GM23338 (cell line): ENCODE measurements at places on chromosomes 16 and 17. TPM values are rescaled to one million over a fixed set of nuclear protein-coding genes. Genes with fewer than 3 reads are reported as not detected.

GRCh38 chr16:67801883-67802282 lies 4.5 kb downstream of the RANBP10 start:
- H3K27ac ChIP-seq = no peak overlapping the region
- H3K36me3 ChIP-seq = peaks cover 7% of the 10 kb centered on the region; the same call in 1 of the 2 replicates
- H3K27me3 ChIP-seq = no peaks in the 10 kb centered on the region
- peaks cover 8% of the 10 kb centered on the region for H3K4me1 ChIP-seq
- DNase-seq = no peak

DNA sequence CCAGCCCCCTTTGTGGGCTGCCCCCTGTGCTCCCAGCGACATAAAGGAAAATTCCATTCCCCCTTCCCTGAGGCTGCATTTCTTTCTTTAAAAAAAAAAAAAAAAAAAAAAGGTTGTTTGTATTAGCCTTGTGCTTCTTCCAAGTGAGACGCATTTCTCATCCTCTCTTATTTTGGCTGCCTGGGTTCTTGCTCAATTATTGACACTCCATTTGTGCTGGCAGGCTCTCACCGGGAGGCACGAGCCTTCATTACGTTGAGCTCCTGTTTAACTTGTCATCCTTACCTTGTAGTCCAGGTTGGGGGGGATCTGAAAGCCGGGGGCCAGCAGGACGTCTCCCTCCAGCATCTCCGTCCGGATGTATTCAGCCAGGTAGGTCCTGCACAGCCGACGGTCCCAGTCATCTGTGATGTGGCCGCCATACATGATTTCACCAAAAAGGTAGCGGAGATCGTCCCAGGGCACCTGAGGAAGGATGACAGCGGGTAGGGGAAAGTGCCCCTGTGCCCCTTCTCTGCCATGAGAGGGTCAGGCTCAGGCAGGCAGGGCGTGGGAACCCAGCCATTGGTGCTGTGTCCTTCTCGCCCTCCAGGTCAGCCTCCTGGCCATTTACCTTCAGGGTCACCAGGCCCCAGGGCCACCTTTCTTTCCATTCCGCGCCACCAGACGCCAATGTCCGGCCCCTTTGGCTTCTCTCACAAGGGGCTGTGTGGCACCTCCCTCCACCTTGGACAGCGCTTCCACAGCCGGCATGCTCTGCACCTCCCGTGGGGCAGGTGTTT lies 50.6 kb downstream of the PGS1 start:
- H3K4me1 ChIP-seq = peaks cover 6% of the 10 kb centered on the region; the same call in 1 of the 2 replicates
- no peak for DNase-seq
- H3K36me3 ChIP-seq = no peaks in the 10 kb centered on the region; the same call in 1 of the 2 replicates
- no peak overlapping the region for H3K27ac ChIP-seq
- H3K27me3 ChIP-seq = no peaks in the 10 kb centered on the region

DNA sequence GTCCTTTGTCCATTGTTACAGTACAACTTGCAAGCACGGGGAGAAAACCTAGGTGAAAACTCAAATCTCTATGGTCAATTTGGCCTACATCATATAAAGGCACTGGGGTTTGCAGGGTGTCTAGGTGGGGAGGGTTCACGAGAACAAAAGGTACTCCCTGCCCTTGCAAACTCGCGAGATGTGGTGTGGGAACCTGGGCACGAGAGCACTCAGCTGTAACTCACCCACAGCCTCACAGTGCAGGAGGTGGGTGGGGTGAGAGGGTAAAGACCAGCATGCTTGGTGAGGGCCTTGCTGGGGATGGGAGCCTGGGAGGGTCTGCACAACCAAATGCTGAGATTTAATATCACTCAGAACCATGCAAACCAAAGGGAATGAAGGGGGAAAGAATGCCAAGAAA lies 18.4 kb upstream of the ZNF594 start:
- DNase-seq = no peak
- H3K36me3 ChIP-seq = no peaks in the 10 kb centered on the region
- no peak overlapping the region for H3K27ac ChIP-seq
- H3K4me1 ChIP-seq = no peaks in the 10 kb centered on the region
- no peaks in the 10 kb centered on the region for H3K27me3 ChIP-seq
- H3K4me3 ChIP-seq = no peak overlapping the region

GRCh38 chr16:88781140-88782077 lies 3.6 kb downstream of the PIEZO1 start:
- no peak overlapping the region for H3K27ac ChIP-seq
- DNase-seq = no peak
- H3K36me3 ChIP-seq = no peaks in the 10 kb centered on the region
- no peak overlapping the region for H3K4me3 ChIP-seq

- no peaks in the 10 kb centered on the region for H3K27me3 ChIP-seq
- H3K36me3 ChIP-seq = no peaks in the 10 kb centered on the region
- H3K4me3 ChIP-seq = no peak overlapping the region
Measured at GRCh38 chr16:87326151-87326571, 9.0 kb upstream of the C16orf95 start.

- H3K4me3 ChIP-seq = no peak overlapping the region
- peaks cover 19% of the 10 kb centered on the region for H3K4me1 ChIP-seq
- no peaks in the 10 kb centered on the region for H3K27me3 ChIP-seq
- DNase-seq = no peak
- no peak overlapping the region for H3K27ac ChIP-seq
Measured at GRCh38 chr17:52134641-52135040, 23.9 kb downstream of the CA10 start.

DNA sequence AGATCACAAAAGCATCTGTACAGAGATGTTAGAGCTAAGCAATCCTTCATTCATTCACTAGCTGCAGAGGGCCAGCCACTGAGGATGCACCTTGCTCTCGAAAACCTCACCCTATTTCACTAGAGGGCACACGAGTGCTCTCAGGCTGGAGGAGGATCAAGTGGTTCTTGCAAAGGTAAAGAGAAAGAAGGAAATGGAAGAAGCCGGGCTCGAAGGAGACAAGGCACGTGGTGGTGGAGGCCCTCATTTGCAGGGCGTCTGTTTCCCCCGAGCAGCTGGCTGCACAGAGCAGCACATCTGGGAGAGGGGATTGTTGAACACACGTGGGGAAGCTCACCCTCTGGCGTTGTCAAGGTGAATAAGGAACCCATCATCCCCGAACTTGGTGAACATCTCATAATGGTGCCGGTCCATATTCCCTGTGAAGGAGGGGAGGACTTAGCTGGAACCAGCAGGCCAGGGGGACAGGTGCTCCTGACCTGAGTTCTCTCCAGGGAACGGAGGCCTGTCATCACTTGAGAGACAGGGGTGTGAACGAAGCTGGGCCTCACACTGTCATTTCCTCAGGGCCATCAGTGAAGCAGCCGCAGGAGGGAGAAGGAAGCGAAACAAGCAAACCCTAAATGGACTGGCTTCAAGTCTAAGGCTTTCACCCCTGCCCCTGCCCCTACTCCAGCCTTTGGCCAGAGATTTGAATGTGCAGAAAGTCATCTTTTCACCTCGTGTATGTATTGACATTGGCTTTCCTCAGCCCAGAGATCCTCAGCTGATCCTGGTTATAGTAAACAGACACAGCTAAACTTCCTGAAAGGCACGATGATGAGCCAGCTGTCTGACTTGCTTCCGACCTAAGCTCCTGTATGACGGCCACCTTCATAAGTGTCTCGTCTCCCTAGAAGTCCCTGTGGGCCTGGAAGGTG lies 27.6 kb downstream of the PRKAR1A start:
- no peaks in the 10 kb centered on the region for H3K27me3 ChIP-seq
- H3K4me3 ChIP-seq = no peak overlapping the region
- no peaks in the 10 kb centered on the region for H3K4me1 ChIP-seq
- peak; percentile 41 for DNase-seq
- no peaks in the 10 kb centered on the region for H3K36me3 ChIP-seq

- DNase-seq = no peak
- no peaks in the 10 kb centered on the region for H3K36me3 ChIP-seq
- no peak overlapping the region for H3K4me3 ChIP-seq
- H3K4me1 ChIP-seq = no peaks in the 10 kb centered on the region
Measured at GRCh38 chr16:65655802-65656201, 533.9 kb upstream of the CDH11 start.

DNA sequence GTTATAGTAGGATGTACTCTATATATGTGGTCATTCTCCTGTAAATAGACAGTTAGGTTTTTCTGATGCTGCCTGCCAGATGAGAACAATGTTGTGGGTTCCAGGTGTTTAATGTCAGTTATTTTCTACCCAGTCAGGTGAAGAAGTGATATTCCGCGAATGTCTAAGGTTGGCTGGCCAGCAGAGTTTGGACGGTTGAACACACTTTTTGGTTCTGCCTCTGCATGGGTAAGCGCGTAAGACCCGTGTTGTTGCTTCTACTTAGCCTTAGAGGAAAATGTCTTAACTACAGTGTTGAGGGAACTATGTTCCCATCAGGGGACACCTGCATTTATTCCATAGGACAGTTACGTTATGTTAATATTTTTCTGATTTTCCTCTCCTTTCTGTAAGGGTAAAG lies 162.6 kb downstream of the MAP2K6 start:
- no peak for DNase-seq
- H3K27me3 ChIP-seq = no peaks in the 10 kb centered on the region
- peaks cover 17% of the 10 kb centered on the region; the same call in 1 of the 2 replicates for H3K4me1 ChIP-seq
- H3K27ac ChIP-seq = no peak overlapping the region

DNA sequence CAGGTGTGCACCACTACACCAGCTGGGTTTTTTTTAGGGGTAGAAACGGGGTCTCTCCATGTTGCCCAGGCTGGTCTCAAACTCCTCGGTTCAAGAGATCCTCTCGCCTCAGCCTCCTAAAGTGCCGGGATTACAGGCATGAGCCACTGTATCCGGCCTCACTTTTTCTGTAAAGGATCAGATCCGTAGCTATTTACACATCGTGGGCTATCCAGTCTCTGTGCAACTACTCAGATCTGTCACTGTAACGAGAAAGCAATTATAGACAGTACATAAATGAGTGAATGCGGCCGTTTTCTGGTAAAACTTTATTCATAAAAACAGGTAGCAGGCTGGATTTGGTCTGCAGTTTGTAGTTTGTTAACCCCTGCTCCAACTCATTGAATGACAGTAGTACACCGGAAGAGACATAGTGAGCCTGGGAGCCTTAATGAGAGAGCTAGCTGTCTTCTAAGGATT lies 44.5 kb downstream of the VMP1 start:
- H3K4me3 ChIP-seq = no peak overlapping the region
- H3K36me3 ChIP-seq = no peaks in the 10 kb centered on the region
- H3K27me3 ChIP-seq = no peaks in the 10 kb centered on the region
- no peak for DNase-seq
- H3K4me1 ChIP-seq = no peaks in the 10 kb centered on the region

DNA sequence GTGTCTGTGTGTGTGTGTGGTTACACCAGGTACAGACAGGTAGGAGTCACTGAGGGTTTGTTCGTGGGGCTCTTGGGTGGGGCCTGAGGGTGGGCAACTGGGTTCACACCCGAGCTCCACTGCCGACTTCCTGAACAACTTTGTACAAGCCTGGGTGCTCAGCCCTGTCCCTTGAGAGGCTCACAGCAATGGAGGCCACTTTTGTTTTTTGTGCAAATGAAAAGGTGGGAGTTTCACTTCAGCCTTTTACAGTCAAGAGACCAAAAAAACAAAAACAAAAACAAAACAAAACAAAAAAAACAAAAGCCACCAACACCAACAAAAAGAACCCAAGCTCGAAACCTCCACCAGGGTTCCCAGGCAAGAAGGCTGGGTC lies 2.4 kb downstream of the RHBDF2 start:
- no peak overlapping the region for H3K4me3 ChIP-seq
- no peaks in the 10 kb centered on the region for H3K36me3 ChIP-seq
- no peak for DNase-seq
- peaks cover 25% of the 10 kb centered on the region; the same call in 1 of the 2 replicates for H3K4me1 ChIP-seq

- no peak for DNase-seq
- no peaks in the 10 kb centered on the region for H3K36me3 ChIP-seq
- H3K4me1 ChIP-seq = no peaks in the 10 kb centered on the region
- H3K4me3 ChIP-seq = no peak overlapping the region
- no peaks in the 10 kb centered on the region for H3K27me3 ChIP-seq
- no peak overlapping the region for H3K27ac ChIP-seq
Measured at GRCh38 chr16:60404401-60404800, 1631.8 kb downstream of the CDH8 start.

- H3K4me1 ChIP-seq = no peaks in the 10 kb centered on the region
- peaks cover 5% of the 10 kb centered on the region; the same call in 1 of the 2 replicates for H3K36me3 ChIP-seq
- no peak overlapping the region for H3K4me3 ChIP-seq
- no peak overlapping the region for H3K27ac ChIP-seq
Measured at GRCh38 chr17:37446027-37446426, 39.3 kb downstream of the TADA2A start.

DNA sequence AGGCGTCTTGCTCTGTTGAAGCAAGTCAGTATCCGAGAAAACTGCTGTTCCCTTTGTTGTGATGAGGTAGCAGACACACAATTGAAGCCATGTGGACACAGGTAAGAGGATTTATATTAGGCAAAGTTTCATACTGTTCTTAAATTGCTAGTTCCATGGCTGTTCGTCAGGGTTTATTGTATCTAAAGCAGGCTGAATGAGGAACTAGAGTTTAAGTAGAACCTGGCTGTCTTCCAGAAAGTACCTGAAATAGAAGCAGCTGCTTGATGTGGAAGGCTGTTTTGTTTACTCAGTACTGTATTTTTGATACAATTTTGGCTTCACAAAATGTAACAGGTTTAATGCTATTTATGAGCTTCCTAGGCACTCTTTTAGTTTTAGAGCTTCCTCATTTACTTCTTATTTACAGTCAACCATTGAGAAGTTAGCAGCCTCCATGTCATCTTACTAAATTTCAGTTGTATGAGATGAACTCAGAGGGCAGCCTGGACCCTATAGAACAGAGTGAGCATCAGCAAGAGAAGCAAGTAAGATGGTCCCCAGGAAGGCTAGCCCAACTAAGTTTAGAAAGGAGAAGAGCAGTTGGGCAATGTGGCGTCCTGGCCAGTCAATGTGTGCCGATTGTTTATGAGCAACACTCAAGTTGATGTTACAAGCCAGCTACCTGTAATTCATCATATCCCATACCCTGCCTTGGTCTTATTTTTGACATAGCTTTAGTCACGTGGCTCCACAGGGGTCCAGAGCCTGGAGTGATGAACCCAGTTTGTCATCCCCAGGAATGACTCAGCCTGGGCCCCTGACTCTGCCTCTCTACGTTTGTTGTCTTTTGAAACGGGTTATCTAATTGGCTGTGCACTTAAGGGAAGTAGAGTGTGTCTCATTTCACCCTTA lies 9.7 kb upstream of the ARL2BP start:
- no peaks in the 10 kb centered on the region for H3K27me3 ChIP-seq
- H3K4me3 ChIP-seq = no peak overlapping the region
- no peak for DNase-seq
- H3K36me3 ChIP-seq = peaks cover 25% of the 10 kb centered on the region
- H3K27ac ChIP-seq = no peak overlapping the region

GRCh38 chr16:64234200-64234599 lies 887.7 kb downstream of the CDH11 start:
- H3K4me3 ChIP-seq = no peak overlapping the region
- no peak overlapping the region for H3K27ac ChIP-seq
- H3K36me3 ChIP-seq = no peaks in the 10 kb centered on the region
- no peaks in the 10 kb centered on the region for H3K27me3 ChIP-seq
- no peaks in the 10 kb centered on the region for H3K4me1 ChIP-seq
- DNase-seq = no peak

Gene MYH3
- 0.73 and 0.84 TPM in 2 replicates for polyA plus RNA-seq

Gene RBFOX1
- 1.4 and 3.6 TPM in 2 replicates for polyA plus RNA-seq

Gene TOM1L1
- 39.4 and 46.8 TPM in 2 replicates for polyA plus RNA-seq

Gene MARVELD3
- 21.0 and 23.4 TPM in 2 replicates for polyA plus RNA-seq

Gene USP6
- 1.3 and 1.7 TPM in 2 replicates for polyA plus RNA-seq

Gene XAF1
- polyA plus RNA-seq = not detected in 2 replicates

Gene ZMYND15
- 0.21 and 0.32 TPM in 2 replicates for polyA plus RNA-seq
